ENCODE measurements at places on chromosomes 2 and 18. TPM values are rescaled to one million over a fixed set of nuclear protein-coding genes. Genes with fewer than 3 reads are reported as not detected.

- H3K27me3 ChIP-seq: no peaks in the 10 kb centered on the region
- no peaks in the 10 kb centered on the region for H3K36me3 ChIP-seq
- no peak for DNase-seq
- peaks cover 17% of the 10 kb centered on the region for H3K4me1 ChIP-seq
- peak overlapping the region; percentile 22 for H3K4me3 ChIP-seq
Measured at GRCh38 chr18:37538526-37539205, 26.9 kb downstream of the CELF4 start.

DNA sequence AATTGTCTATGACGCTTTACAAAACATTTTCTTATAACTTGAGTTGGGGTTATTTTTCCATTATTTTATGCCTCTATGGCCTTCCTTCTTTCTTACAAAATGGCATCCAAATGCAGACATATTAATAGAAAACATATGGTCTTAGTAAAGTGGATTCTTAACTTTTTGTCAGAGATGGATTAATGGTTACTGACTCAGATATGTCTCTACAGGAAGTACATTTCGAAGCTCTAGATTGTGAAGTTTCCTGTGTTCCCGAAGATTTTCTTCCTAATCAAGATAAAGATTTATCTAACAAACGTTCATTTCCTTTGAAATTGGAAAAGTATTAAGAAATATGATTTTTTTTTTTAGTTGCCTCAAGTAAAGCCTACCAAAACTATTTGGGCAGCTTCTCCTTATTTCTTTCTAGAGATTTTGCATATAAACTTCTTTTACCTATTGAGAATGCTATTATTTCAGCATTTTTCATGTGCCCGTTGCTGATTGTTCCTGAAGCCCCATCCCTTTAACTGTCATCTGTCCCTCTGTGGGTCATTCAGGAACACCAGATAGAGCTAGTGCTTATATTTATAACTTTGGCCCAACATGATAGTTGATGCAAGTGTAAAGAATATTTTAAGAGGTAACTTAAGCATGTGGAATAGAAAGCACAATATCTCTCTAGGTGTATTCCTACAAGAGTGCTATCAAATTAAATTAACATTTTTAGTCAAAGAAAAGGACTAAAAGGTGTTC lies 498.0 kb downstream of the CCDC85A start:
- no peak for DNase-seq
- H3K36me3 ChIP-seq: no peaks in the 10 kb centered on the region
- no peak overlapping the region for H3K4me3 ChIP-seq
- no peaks in the 10 kb centered on the region for H3K4me1 ChIP-seq

The AQP12B gene
- not detected for total RNA-seq

DNA sequence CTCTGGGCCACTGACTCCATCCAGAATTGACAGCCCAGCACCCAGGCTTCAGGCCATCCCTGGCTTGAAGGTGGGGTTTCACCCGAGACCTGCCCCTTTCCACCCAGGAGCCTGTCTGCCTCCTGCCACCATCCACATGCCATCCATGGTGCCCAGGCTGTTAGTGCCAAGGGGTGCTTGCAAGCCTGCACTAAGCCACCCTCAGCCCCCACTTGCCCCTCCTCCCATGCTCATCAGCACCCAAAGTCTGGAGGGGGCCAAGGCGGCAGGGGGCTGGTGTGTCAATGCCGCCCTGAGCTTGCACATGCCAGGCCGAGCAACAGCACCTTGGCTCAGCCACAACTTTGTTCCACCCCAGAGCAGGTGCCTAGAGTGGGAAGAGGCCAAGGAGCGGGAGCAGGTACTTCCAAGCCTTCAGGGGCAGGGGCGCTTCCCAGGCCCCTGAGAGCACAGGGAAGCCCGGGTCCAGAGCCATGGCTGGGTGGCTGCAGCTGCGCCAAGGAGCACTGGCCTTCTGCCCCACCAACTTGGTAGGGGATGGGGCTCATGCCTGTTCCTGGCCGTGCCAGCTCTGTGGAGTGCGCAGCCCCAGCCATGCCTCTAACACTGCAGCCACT lies 12.0 kb downstream of the SRD5A2 start:
- no peaks in the 10 kb centered on the region for H3K36me3 ChIP-seq
- no peaks in the 10 kb centered on the region for H3K27me3 ChIP-seq
- H3K4me1 ChIP-seq: no peaks in the 10 kb centered on the region
- no peak overlapping the region for H3K27ac ChIP-seq
- DNase-seq: no peak

- no peaks in the 10 kb centered on the region for H3K27me3 ChIP-seq
- no peak overlapping the region for H3K4me3 ChIP-seq
Measured at GRCh38 chr2:112162341-112162740, 24.2 kb downstream of the FBLN7 start.

The TOGARAM2 gene
- 0.59 TPM for total RNA-seq

DNA sequence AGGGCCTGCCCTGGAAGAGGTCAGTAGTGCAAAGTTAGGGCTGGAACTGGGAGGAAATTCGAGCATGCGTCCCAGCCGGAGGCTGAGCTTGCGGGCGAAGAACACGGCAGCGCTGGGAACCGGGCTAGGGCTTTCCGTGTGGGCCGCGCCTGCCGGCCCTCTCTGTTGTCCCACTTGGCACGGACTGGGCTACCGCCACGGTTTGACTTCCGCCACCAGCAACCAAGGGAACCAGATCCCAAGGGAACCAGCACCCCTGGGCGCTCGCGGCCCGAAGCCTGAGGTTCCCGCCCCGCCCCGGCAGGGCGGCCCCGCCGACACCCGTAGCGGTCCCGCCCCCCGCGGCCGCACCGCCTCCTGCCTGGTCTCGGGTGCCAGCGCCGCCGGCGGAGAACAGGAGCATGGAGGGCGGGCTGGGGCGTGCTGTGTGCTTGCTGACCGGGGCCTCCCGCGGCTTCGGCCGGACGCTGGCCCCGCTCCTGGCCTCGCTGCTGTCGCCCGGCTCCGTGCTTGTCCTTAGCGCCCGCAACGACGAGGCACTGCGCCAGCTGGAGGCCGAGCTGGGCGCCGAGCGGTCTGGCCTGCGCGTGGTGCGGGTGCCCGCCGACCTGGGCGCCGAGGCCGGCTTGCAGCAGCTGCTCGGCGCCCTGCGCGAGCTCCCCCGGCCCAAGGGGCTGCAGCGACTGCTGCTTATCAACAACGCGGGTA lies at the start of gene SPR:
Gene SPR (plus strand): TSS at position 377 of the 708 bp plus-strand sequence. CDS start 25 bp downstream, at position 402.
- peaks cover 3% of the 10 kb centered on the region for H3K4me1 ChIP-seq
- peaks cover 36% of the 10 kb centered on the region for H3K27me3 ChIP-seq
- no peak within 1 kb of the TSS for H3K27ac ChIP-seq
- no peaks in the 10 kb centered on the region for H3K36me3 ChIP-seq
- DNase-seq: no peak

GRCh38 chr2:14288016-14288415 lies 344.5 kb upstream of the LRATD1 start:
- no peaks in the 10 kb centered on the region for H3K4me1 ChIP-seq
- no peak overlapping the region for H3K4me3 ChIP-seq
- no peaks in the 10 kb centered on the region for H3K36me3 ChIP-seq
- H3K27ac ChIP-seq: no peak overlapping the region
- DNase-seq: no peak

GRCh38 chr18:61703508-61703907 lies 189.3 kb downstream of the RNF152 start:
- no peaks in the 10 kb centered on the region for H3K4me1 ChIP-seq
- H3K36me3 ChIP-seq: no peaks in the 10 kb centered on the region
- DNase-seq: no peak
- H3K27ac ChIP-seq: no peak overlapping the region

DNA sequence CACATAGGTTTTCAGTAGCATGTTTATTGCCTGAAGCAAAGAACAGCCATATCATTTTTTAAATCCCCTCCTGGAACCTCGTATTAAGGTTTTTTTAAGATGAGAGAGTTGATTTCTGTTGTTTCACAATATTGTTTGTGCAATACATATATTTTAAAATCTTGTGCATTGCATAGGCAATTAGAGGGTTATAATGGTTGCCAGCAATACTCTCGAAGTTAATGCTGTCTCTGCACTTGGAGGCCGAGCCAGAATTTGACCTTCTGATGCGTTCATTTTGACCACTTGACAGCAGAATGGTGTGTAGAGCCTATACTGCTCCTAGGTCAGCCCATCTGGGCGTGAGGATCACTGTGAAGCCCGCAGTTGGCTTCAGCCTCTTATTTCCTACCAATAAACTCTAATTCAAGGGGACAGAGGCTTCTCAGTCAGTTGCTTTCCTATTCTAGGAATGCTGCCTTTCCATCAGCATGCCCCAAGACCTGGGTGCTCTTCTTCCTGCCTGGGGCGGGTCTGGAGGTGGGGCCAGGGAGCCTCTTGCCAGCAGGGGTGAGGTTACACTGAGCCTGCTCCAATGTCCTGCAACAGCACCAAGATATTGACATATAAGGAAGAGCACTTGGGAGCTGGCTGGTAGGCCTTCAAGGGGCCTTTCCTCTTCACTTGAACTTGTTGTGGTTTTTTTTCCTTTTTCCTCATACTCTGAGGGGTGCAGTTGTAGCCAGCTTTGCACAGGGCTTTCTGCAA lies 91.4 kb upstream of the BCL2L11 start:
- H3K27ac ChIP-seq: no peak overlapping the region
- no peak overlapping the region for H3K4me3 ChIP-seq
- H3K36me3 ChIP-seq: no peaks in the 10 kb centered on the region

GRCh38 chr18:36130039-36130831 lies 536 bp downstream of the ELP2 start:
- H3K27me3 ChIP-seq: 0 out of 2 replicates have a peak, but pooled peaks cover 2% of the 10 kb centered on the region
- peak overlapping the region; percentile 99 for H3K4me3 ChIP-seq
- DNase-seq: no peak

- no peaks in the 10 kb centered on the region for H3K36me3 ChIP-seq
- H3K27me3 ChIP-seq: no peaks in the 10 kb centered on the region
- no peak overlapping the region for H3K27ac ChIP-seq
Measured at GRCh38 chr2:199928626-199929025, 17.5 kb downstream of the C2orf69 start.

DNA sequence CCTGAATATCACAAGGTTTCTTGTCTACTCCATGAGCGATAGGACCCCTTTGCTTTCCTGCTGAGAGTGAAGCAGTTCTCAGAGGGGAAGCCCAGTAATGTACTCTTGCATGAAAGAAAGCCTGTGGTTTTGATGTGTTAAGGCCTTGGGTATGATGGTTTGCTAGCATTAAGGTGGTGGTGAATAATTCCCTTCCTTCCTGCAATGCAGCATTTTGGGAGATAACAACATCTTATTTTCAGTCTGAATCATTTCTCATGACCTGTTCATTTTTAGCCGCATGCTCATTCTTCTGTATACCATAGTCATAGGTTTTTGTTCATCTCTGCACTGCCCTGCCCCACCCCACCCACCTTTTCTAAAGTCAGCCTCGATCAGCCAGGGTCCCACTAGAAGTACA lies 66.2 kb downstream of the HNMT start:
- no peaks in the 10 kb centered on the region for H3K27me3 ChIP-seq
- H3K36me3 ChIP-seq: no peaks in the 10 kb centered on the region

- no peak for DNase-seq
- H3K27ac ChIP-seq: no peak overlapping the region
- no peaks in the 10 kb centered on the region for H3K36me3 ChIP-seq
Measured at GRCh38 chr2:215799194-215799593, 214.2 kb downstream of the MREG start.

The FBXO15 gene
- 0.84 TPM for total RNA-seq

DNA sequence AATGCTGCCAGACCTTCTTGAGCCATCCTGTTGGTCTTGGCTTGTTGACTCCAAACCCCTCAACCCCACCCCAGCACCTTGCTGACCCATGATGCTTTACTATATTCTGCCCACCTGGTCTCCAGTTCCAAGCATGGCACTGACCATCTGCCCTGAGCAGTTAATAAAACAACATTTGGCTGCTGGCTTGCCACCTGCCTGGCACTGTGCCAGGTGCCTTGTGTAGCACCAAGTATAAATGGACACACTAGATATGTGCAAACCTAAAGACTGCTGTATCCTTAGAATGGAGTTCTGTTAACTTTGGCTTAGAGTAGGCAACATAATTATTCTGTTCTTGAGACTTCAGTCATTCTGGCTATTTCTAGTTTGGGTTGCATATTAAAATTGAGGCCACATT lies 91.4 kb downstream of the ACSL3 start:
- H3K4me1 ChIP-seq: no peaks in the 10 kb centered on the region
- H3K27me3 ChIP-seq: no peaks in the 10 kb centered on the region
- no peak for DNase-seq
- no peaks in the 10 kb centered on the region for H3K36me3 ChIP-seq
- no peak overlapping the region for H3K4me3 ChIP-seq
- H3K27ac ChIP-seq: no peak overlapping the region

GRCh38 chr2:236704887-236705286 lies 135.3 kb downstream of the ACKR3 start:
- H3K4me3 ChIP-seq: no peak overlapping the region
- no peaks in the 10 kb centered on the region for H3K4me1 ChIP-seq
- no peak for DNase-seq
- H3K27ac ChIP-seq: no peak overlapping the region
- no peaks in the 10 kb centered on the region for H3K27me3 ChIP-seq

- H3K4me1 ChIP-seq: peaks cover 14% of the 10 kb centered on the region
- no peak overlapping the region for H3K27ac ChIP-seq
- H3K36me3 ChIP-seq: no peaks in the 10 kb centered on the region
- H3K27me3 ChIP-seq: no peaks in the 10 kb centered on the region
Measured at GRCh38 chr18:10928011-10928771, 221.2 kb downstream of the PIEZO2 start.

GRCh38 chr2:101030866-101031554 lies 28.9 kb downstream of the RPL31 start:
- no peak for DNase-seq
- no peaks in the 10 kb centered on the region for H3K36me3 ChIP-seq
- no peak overlapping the region for H3K4me3 ChIP-seq

DNA sequence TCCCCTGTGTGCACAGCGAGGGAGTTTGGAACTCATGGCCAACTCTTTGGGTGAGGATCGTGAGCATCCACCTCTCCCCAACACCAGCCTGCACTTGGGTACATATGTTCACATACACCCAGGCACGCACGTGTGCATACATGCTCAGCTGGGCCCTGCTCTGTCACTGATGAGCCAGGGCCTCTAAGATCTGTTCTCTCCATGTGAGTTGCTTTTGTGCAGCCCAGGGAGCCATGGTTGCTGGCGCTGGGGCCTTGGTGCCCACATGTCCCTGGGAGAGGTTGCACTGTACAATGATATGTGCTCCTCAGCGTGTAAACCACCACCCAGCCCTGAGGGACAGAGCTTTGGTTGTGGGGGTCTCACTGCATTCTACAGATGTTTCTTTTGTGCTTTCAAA lies 44.1 kb downstream of the KLHL29 start:
- peaks cover 2% of the 10 kb centered on the region for H3K4me1 ChIP-seq
- no peaks in the 10 kb centered on the region for H3K36me3 ChIP-seq
- H3K4me3 ChIP-seq: no peak overlapping the region
- no peak overlapping the region for H3K27ac ChIP-seq
- no peak for DNase-seq

DNA sequence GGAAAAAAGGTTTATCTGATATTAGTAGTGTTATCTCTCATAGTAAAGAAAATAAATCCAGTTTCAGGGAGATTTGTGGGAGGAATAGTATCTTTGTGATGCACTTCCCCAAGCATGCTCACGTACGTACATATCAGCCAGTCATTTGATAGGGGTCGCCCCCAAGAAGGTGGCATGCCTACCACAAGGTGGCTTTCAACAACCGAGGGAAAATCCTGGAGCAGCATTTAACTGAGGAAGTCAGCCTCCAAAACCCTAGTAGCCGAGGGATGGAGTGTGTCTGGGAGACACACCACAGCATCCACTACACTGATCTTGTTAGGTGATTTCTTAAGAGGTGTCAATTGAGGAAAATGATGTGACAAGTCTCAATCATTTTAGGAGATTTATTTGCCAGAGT lies 623.9 kb downstream of the NYAP2 start:
- no peaks in the 10 kb centered on the region for H3K4me1 ChIP-seq
- no peaks in the 10 kb centered on the region for H3K36me3 ChIP-seq
- DNase-seq: no peak
